ENCODE measurements at places on chromosomes 3 and 15. TPM values are rescaled to one million over a fixed set of nuclear protein-coding genes. Genes with fewer than 3 reads are reported as not detected.

The CNTN4 gene
- total RNA-seq, result not detected

The PARP15 gene
- 0.21 TPM for total RNA-seq

The SERPINI2 gene
- total RNA-seq, result not detected

The PLSCR2 gene
- total RNA-seq, result 0.54 TPM

The PLSCR5 gene
- total RNA-seq, result not detected

All from Panc1 (cell line).